ENCODE measurements at places on chromosomes 6 and 20.

GRCh38 chr20:34293589-34293988, 9.6 kb downstream of the AHCY start:
- no peaks in the 10 kb centered on the region for H3K27me3 ChIP-seq
- H3K36me3 ChIP-seq: peaks cover 11% of the 10 kb centered on the region
- DNase-seq: no peak
- H3K27ac ChIP-seq: no peak overlapping the region
- no peak overlapping the region for H3K4me3 ChIP-seq
- 0 out of 2 replicates have a peak, but pooled peaks cover 2% of the 10 kb centered on the region for H3K4me1 ChIP-seq

DNA sequence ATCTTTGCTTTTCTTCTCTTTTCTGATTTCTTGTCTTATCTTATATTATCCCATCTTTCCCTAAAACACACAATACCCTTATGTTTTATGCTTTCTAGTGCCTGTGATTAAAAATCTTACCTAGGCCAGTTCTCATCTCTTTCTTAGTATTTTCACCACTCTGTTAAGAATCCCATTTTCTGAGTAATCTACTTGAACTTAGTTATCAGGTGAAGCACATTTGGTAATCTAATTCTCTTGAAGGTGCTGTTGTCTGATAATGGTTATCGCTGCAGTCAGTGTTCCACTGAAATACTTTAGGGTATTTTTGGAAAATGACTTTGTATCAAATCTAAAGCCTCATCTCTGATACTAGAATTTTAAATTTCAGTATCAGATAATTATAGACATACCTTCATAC, 192.5 kb upstream of the MAN1A1 start:
- H3K27ac ChIP-seq: no peak overlapping the region
- no peaks in the 10 kb centered on the region for H3K27me3 ChIP-seq
- H3K36me3 ChIP-seq: no peaks in the 10 kb centered on the region
- H3K4me1 ChIP-seq: no peaks in the 10 kb centered on the region

- no peaks in the 10 kb centered on the region for H3K27me3 ChIP-seq
- 0 out of 2 replicates have a peak, but pooled peaks cover 2% of the 10 kb centered on the region for H3K4me1 ChIP-seq
- no peak overlapping the region for H3K4me3 ChIP-seq
These were observed 13.4 kb upstream of the BTN3A2 start for GRCh38 chr6:26351544-26351953.

DNA sequence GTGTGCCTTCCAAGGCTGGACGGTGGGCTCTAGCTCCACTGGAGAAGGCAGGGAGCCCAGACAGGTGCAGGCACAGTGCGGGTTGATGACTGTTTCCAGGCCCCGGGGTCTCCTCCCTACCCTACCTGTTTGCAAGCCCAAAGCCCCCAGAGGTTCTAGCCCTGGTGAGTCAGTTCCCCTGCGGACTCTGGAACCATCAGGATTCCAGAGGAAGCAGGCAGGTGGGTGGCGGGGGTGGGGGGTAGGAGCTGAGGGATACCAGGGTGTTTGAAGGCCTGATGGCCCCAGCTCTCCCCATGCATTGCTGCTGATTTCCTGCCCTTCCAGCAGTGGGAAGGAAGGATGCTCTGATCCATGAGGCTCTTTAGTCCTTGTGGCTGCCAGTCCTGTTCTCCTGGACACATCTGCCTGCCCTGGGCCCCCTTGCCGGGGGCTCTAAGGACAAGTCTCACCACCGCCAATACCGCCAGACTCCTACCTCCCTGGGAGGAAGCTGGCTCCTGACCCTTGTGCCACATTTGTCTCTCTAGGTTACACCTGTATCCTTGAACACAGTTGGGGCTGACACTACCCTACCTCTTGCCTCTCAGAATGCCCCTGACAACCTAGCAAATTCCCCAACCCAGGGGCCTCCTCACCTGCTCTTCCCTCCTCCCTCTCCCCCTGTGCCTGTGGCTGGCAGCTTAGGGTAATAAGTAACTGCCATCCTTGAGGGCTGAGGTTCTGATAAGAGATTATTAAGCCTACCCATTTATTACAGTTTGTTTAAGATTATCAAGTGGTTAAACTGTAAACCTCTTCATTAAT, 21.7 kb downstream of the KCNK5 start:
- no peaks in the 10 kb centered on the region for H3K36me3 ChIP-seq
- no peak for DNase-seq
- H3K4me1 ChIP-seq: no peaks in the 10 kb centered on the region
- no peak overlapping the region for H3K4me3 ChIP-seq

DNA sequence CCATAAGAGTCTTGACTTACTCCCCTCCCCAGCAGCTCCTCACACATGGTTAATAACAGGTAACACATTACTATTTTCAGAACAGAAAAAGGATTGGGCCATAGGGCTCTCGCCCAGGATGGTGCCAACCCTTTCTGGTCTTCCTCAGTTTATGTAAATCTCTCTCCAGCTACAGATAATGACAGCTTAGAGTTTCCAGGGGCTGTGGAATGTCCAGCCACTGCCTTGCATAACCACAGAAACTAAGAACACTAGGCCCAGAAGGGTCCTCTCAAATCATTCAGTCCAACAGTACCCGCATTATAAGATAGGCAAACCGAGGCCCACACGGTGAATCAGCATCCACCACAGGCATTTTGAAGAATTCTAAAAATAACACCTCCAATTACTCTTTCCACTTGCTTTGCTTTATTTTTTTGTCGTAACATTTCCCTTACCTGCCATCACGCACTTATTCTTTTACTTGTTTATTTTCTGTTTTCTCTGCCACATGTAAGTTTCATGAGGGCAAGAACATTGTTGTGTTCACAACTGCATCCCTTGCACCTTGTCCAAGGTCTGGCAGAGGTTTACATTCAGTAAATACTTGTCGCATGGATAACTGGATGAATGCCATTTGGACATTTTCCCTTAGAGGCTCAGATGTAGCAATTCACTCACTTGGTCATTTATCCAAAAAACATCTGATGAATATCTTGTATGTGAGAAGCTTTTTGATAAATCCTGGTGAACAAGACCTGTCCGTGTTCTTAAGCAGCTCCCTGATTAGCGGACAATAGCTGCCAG, 6.4 kb upstream of the SDC4 start:
- DNase-seq: no peak
- no peak overlapping the region for H3K27ac ChIP-seq
- no peaks in the 10 kb centered on the region for H3K36me3 ChIP-seq
- no peak overlapping the region for H3K4me3 ChIP-seq
- H3K27me3 ChIP-seq: no peaks in the 10 kb centered on the region
- H3K4me1 ChIP-seq: peaks cover 11% of the 10 kb centered on the region

Measured in Panc1 (cell line).